ENCODE measurements at places on chromosomes 2 and 18.

GRCh38 chr2:175203621-175204496 lies 22.3 kb upstream of the ATP5MC3 start:
- no peak for DNase-seq

GRCh38 chr2:186780701-186781316 lies 68.2 kb downstream of the ZSWIM2 start:
- DNase-seq = no peak

- no peak for DNase-seq
Measured at GRCh38 chr2:240149943-240150784, 9.7 kb upstream of the OTOS start.

GRCh38 chr2:23206650-23207049 lies 178.3 kb upstream of the KLHL29 start:
- DNase-seq = no peak

DNA sequence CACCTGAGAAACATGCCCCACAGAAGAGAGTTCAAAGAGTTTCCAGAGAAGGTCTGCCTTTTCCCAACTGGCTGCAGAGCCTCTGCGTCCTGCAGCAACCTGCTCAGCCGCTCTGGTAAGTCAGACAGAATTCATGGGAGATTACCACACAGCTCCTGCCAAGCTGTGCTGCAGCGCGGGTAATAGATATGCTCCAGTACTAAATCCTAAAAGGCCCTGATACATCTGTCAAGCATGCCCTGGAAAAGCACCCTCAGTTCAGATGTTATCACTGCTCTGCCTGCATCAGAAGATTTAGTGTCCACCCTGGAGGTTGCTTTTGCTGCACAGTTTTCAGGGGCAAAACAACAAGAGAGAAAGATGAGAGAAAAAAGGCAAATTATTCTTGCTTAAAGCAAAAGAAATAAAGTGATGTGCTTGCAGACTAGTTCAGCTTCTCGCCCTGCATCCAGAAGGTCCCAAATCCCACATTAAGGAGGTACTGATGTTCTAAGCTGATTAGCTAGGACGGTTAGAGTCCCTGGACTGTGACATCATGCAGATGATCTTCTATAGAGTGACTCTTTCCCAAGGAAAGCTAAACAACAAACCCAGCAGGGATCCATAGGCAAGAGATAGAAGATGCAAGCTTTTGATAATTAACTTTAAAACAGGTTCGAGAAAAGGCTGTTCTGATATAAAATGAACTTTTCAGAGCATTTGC lies 488.6 kb downstream of the BCL11A start:
- DNase-seq = no peak

DNA sequence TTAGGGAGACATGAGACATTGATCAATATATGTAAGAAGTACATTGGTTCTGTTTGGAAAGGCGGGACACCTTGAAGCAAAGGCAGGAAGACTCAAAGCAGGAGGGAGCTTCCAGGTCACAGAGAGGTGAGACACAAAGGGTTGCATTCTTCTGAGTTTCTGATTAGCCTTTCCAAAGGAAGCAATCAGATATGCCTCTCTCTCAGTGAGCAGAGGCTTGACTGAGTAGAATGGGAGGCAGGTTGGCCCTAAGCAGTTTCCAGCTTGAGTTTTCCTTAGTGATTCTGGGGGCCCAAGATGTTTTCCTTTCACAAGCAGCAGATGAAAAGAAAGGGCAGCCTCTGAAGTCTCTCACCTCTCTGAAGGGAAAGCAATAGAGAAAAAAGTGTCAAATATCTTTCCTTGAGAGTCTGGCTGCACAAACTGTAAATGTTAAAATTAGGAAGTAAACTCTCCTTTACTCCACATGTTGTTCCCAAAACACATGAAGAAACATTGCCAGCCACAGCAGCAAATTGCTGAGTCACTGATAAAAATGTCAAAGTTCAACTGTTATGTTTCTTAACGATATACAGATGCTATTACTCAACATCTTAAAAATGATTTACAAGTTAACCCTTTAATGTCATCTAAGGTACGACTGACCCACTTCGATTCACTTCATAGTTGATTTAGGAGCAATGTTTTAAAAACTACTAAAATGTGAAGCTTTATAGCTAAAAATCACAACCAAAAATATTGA lies 40.3 kb downstream of the CYB5A start:
- peak; percentile 59 for DNase-seq

GRCh38 chr2:24874035-24874434 lies 46.0 kb downstream of the ADCY3 start:
- DNase-seq = no peak

DNA sequence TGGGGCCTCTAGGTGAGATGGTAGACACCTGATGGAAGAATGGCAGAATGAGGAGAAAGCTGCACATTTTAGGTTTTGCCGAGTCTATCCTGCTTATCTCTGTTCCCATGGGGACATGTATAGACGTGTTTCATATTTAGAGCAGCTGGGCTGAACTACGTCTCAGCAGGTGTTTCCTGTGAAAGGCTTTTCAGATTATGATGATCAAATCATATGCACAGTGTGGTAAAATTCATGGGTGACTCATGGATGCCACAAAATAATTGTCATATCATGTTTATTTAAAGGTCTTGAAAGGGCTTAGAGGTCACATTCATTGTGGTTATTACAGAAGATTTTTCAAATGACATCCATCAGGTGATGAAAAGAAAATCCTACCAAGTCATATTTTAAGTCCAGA lies 90.5 kb downstream of the ICOS start:
- DNase-seq = no peak

DNA sequence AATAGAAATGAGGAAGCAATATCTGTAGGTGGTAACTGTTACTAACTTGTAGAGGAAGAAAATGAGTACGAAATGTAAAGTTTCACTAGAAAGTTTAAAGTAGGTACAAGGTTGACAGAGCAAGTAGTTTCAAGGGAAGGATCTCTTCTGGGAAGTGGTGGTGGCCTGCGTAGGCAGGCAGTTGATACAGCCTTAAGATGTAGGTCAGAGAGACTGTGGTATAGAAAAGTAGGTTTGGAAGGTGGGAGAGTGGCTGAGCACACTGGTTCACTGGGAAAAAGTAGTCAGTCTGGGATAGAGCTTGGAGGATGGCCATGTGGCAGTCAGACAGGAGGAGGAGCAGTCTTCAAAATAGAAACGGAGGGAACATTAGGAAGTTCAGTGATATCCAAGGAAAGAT lies 23.5 kb downstream of the KDM3A start:
- no peak for DNase-seq
